ENCODE measurements at places on chromosomes 3 and 15.

DNA sequence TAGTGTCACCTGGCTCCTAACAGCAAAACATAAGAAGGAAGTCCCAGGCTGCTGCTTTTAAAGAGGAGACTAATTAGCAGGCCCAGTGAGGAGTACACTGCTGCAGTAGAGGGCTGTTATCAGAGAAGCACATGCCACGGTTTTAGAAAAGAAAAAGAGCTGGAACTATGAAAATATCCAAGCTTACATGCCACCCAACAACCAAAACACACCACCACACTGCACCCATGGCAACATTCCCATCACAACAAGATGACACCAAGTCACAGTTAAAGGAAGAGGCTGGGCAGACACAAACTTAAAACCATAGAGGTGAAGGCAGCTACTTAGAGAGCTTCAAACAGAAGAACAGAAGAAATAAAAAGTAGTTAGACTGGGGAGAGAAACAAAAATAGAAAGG, 37.0 kb downstream of the NPTN start:
- DNase-seq, result no peak

DNA sequence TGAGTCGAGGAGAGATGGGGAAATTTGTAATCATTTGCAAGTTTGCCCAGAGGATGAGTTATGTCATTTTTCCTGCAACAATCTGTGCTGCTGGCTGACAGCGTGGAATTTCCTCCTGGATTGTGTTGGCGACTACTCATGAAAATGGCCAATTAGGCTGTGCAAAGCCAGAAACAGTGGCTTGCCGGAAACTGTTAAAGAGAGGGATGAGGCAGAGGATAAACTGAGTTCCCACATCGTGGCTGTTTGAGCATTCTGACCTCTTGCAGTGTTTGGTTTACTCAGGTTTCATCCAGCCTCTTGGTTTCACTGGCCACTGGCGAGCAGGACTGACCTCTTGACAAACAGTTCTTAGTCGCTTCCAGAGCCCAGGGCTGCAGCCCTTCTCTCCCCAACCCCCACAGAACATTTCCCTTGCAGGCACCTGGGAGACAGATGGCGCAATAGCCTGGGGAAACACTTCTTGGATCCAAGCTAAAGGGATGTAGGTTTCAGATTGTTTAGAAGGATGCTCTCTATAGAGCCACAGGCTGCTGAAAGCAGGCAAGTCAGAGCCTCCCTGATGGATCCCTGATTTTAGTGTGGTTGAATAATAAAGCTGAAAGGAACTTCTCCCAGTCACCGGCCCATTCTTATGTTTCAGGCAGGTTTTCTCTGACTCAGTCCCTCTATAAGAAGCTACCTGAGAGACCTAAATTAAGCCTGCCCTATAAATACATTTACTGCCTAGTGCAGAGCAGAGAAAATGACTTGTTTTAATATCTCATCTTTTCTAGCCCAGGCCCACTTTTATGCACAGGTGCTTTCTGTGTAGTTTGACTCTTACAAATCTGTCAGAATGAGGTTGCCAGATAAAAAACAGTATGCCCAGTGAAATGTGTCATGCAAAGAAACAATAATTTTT, 92.8 kb upstream of the UBE2E1 start:
- DNase-seq, result no peak

- DNase-seq, result no peak
Measured at GRCh38 chr3:135226057-135226456, 431.0 kb downstream of the EPHB1 start.

DNA sequence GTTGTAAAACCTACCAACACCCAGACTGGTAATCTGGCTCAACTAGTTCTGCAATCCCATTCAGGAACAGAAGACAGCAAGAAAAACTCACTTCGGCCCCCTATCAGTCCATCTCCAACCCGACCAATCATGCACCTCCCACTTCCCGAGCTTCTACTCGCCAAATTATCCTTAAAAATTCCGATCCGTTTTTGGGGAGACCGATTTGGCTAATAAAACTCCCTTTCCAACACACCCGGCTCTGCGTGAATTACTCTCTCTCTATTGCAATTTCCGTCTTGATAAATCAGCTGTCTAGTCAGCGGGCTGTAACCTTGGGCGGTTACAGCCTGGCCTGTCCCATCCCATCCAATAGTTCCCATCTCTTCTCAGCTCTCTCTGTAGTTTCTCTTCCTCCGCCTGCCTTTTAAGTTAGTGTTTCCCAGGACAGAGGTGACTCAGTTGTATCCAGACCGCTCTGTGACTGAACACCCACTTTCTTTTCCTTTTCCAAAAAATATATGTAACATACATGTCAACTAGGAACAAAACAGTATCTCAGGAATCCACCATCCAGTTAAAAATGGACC, 780 bp upstream of the ACAD9 start:
- DNase-seq, result peak; percentile 69

DNA sequence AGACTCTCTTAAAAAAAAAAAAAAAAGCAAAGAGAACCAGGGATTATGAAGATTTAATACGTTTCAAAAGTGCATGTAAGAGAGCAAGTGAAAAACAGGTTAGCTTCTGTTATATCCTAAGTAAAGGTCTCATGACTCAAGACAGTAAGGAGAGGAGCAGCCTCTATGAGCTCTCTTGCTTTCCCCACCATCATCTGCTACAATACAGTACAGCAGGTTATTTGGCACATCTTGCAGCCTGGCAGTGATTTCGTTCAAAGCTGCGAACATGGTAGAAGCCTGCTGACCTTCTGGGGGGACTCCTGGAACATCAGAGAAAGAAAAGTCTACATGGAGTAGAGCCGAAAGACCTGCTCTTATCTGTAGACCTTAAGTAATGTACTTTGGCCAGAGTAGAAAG, 129.2 kb upstream of the PLXND1 start:
- DNase-seq, result no peak

DNA sequence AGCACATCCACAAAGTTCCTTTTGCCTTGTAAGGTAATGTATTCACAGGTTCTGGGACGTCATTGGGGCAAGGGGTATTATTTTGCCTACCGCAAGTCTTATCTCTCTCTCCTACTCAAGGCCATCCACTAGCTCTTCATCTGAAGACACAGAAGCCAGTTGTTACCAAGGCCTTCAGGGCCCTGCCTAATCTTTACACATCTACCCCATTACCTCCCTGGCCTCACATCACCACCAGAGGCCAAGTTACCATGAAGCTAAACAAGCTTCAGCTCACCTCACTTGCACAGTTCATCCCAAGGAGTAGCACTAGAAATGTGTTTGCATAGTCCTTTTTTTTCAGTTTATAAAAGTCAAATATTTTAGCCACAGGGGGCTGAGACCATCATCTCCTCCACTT, 34.1 kb downstream of the ATP8B4 start:
- no peak for DNase-seq
